ENCODE measurements at places on chromosomes 7 and 10.
A peak's percentile ranks its signal among the peaks of the same experiment; 100 is the strongest.

GRCh38 chr7:158588878-158589442 is 1.3 kb upstream of the PTPRN2 start:
- no peak for DNase-seq
- peak overlapping the region; percentile 44 for H3K4me3 ChIP-seq
- H3K36me3 ChIP-seq: no peaks in the 10 kb centered on the region
- peaks cover 33% of the 10 kb centered on the region for H3K27me3 ChIP-seq
- peaks cover 12% of the 10 kb centered on the region for H3K4me1 ChIP-seq
- no peak overlapping the region for H3K27ac ChIP-seq

GRCh38 chr10:112711366-112711765 is 238.7 kb upstream of the TCF7L2 start:
- no peak for DNase-seq
- no peak overlapping the region for H3K4me3 ChIP-seq
- no peaks in the 10 kb centered on the region for H3K4me1 ChIP-seq
- no peaks in the 10 kb centered on the region for H3K27me3 ChIP-seq
- H3K36me3 ChIP-seq: peaks cover 37% of the 10 kb centered on the region

DNA sequence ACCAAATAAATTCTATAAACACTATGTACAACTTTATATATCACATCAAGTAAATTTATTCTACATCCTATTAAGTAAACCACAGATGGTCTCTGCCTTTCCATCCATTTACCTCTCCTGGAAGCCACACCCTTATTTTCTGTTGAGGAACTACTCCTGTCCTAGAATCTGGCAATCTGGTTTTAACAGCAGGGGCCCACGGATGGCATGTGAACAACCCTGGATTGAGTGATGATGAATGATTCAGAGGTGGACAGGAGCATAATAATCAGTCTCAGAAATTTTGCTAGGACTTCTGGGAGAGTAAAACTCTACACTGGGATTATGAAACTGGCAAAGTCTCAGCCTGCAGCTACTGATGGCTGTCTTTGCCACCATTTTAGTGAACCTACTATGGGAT is 54.1 kb downstream of the CDK6 start:
- H3K4me3 ChIP-seq: no peak overlapping the region
- no peaks in the 10 kb centered on the region for H3K36me3 ChIP-seq
- H3K27me3 ChIP-seq: no peaks in the 10 kb centered on the region
- peaks cover 17% of the 10 kb centered on the region for H3K4me1 ChIP-seq

DNA sequence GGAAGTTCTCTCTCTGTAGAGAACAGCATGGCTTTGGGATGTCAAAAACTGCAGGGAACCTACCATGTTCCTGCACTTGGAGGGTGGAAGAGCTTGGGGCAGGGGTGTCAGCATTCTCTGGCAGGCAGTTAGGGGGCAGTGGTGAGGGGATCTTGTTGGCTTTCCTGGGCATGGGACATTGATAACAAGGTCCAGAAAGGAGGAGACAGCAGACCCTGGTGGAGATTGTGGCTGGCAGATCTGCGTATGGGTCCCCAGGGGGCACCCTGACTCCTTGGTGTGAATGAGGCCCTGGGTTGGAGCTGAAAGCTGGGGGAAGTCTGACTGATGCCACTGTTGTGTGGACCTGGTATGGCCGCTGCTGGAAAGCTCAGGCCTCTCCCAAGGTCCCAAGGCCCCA is 22.9 kb upstream of the CAMK2B start:
- H3K4me1 ChIP-seq: no peaks in the 10 kb centered on the region
- DNase-seq: no peak
- no peak overlapping the region for H3K27ac ChIP-seq
- H3K4me3 ChIP-seq: no peak overlapping the region

DNA sequence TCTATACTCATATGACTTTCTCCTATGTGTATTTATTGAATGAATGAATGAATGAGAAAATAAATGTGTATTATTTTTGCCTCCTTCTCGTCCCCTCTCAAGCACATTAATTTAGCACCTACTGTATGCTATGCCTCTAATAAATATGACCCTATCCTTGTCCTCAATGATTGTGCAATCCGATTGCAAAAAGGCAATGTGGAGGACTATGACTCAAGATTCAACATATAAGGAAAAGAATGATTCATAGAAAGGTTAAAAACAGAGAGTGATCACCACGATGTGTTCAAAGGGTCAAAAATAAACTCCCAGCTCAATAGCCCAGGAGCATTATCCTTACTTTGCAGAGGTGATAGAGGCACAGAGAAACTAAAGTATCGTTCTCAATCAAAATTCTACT is 322.8 kb upstream of the SORCS1 start:
- H3K4me1 ChIP-seq: no peaks in the 10 kb centered on the region
- H3K27me3 ChIP-seq: no peaks in the 10 kb centered on the region
- DNase-seq: no peak

- no peaks in the 10 kb centered on the region for H3K36me3 ChIP-seq
- H3K4me3 ChIP-seq: no peak overlapping the region
- peaks cover 20% of the 10 kb centered on the region for H3K27me3 ChIP-seq
- no peaks in the 10 kb centered on the region for H3K4me1 ChIP-seq
Observed at GRCh38 chr10:86306628-86307278, 59.8 kb downstream of the GRID1 start.

DNA sequence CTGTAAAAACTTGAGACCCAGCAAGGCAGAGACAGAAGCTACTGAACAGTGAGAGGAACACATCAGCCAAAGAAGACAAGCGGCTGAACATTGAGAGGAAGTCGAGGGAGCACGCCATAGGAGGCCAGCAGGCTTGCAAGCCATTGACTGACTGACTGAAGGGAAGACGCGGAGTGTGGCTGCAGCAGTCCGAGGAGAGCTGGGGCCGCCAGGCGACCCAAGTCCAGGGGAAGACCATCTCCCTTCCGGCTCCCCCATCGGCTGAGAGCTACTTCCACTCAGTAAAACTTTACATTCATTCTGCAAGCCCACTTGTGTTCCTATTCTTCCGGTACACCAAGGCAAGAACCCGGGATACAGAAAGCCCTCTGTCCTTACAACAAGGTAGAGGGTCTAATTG is 167.3 kb upstream of the MBL2 start:
- no peaks in the 10 kb centered on the region for H3K27me3 ChIP-seq
- H3K4me1 ChIP-seq: no peaks in the 10 kb centered on the region
- no peak overlapping the region for H3K27ac ChIP-seq
- H3K4me3 ChIP-seq: no peak overlapping the region
- no peak for DNase-seq

DNA sequence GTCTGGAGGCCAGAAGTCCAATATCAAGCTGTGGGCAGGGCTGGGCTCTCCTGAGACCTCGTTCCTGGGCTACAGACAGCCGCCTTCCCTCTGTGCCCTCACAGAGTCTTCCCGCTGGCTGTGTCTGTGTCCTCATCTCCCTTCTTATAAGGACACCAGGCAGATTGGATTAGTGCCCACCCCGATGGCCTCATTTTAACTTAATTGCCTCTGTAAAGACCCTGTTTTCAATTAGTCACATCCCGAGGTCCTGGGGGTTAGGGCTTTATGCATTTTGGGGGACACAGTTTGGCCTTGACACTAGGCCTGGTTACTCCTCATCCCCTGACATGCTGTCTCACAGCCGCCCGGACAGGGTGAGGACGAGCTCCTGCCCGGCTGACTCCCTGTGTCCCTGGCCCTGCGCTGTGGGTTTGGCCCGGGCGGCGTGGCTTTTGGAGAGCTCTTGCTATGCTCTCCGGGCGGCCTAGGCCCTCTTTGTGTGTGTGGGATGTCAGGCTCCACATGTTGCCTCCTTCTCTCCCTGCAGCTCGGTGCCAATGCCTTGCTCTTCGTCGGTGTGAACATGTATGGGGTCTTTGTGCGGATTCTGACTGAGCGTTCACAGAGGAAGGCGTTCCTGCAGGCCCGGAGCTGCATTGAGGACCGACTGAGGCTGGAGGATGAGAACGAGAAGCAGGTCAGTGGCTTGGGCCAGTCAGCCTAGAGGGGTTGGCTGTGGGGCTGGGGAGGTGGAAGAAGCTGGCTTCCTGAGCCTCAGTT is 18.2 kb downstream of the ADCY1 start:
- H3K4me3 ChIP-seq: no peak overlapping the region
- H3K4me1 ChIP-seq: no peaks in the 10 kb centered on the region
- H3K27ac ChIP-seq: no peak overlapping the region
- H3K36me3 ChIP-seq: no peaks in the 10 kb centered on the region

GRCh38 chr10:6167456-6167855 is 35.3 kb upstream of the PFKFB3 start:
- H3K4me1 ChIP-seq: peaks cover 54% of the 10 kb centered on the region
- no peak overlapping the region for H3K27ac ChIP-seq
- no peak for DNase-seq
- H3K27me3 ChIP-seq: no peaks in the 10 kb centered on the region

DNA sequence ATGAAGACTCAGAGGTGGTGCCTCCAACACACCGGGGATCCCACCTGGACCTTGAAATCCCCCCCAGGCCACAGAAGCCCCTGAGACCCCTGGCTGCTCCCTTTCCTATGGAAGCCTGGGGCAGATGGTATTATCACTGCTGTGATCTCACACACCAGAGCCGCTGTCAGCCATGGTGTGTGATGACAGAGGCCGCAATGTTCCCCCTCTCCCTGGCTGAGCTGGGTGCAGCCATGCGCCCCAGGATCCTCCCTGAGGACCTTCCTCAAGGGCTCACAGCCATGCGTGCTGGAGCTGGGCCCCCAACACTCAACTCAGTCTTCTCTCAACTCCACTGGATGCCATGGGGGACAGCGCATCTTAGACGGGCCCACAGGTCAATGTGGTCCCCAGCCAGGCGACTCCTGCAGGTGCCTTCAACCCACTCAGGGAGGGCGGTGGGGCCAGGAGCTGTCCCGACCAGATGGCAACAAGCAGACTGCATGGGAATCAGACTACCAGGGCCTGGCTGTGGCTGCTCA is 44.9 kb downstream of the VIPR2 start:
- no peaks in the 10 kb centered on the region for H3K4me1 ChIP-seq
- H3K27ac ChIP-seq: no peak overlapping the region
- H3K4me3 ChIP-seq: no peak overlapping the region
- no peak for DNase-seq
- H3K27me3 ChIP-seq: no peaks in the 10 kb centered on the region

GRCh38 chr7:97576043-97576442 is 155.8 kb upstream of the TAC1 start:
- H3K36me3 ChIP-seq: no peaks in the 10 kb centered on the region
- H3K27me3 ChIP-seq: no peaks in the 10 kb centered on the region
- no peaks in the 10 kb centered on the region for H3K4me1 ChIP-seq
- H3K27ac ChIP-seq: no peak overlapping the region
- DNase-seq: no peak

DNA sequence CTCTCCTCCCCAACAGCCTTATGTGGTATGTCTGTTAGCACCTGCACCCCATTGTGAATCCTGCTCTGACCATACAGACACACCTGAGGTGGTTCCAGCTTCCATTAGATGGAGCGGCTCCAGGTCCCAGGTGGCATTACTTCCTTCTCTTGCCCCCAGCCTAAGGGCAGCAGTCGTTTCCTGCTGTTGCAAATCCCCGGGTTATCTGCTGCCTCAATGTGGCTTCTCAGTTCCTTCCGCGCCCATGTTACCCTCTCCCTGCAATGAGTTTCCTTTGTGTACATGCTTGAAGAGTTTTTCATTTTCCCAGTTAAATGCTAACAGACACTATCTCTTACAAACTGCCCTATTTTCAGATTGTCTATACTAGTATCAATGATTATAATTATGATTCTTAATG is 62.8 kb upstream of the PRKCQ start:
- no peak for DNase-seq
- no peak overlapping the region for H3K4me3 ChIP-seq
- H3K4me1 ChIP-seq: no peaks in the 10 kb centered on the region
- H3K36me3 ChIP-seq: no peaks in the 10 kb centered on the region
- H3K27ac ChIP-seq: no peak overlapping the region
- H3K27me3 ChIP-seq: peaks cover 15% of the 10 kb centered on the region

GRCh38 chr7:124662937-124663336 is 102.7 kb downstream of the GPR37 start:
- no peaks in the 10 kb centered on the region for H3K36me3 ChIP-seq
- no peaks in the 10 kb centered on the region for H3K27me3 ChIP-seq
- no peak overlapping the region for H3K27ac ChIP-seq
- no peaks in the 10 kb centered on the region for H3K4me1 ChIP-seq
- no peak for DNase-seq

DNA sequence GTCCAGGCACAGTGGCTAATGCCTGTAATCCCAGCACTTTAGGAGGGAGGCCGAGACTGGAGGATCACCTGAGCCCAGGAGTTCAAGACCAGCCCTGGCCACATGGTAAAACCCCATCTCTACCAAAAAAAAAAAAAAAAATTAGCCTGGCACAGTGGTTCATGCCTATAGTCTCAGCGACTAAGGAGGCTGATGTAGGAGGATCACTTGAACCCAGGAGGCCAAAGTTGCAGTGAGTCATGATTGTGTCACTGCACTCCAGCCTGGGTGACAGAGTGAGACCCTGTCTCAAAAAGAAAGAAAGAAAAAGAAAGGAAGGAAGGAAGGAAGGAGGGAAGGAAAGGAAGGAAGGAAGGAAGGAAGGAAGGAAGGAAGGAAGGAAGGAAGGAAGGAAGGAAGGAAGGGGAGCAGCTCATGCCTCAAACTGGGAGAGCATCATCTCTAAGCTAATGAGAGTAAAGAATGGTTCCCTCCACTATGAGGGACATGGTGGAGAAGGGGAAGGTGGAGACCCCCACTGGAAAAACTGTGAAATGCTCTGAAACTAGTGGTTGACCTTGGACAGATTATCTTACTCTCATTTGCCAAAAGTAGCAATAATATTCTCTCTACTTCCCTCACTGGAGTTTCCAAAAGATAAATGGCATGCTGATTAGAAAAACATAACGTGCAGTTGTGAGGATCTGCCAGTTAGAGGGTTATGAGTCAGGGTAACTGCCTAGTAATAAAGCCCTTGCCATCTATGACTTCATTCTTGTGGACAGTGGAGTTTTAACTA is 16.8 kb downstream of the GIMAP5 start:
- H3K27ac ChIP-seq: no peak overlapping the region
- H3K27me3 ChIP-seq: peaks cover 11% of the 10 kb centered on the region
- no peak overlapping the region for H3K4me3 ChIP-seq
- H3K36me3 ChIP-seq: no peaks in the 10 kb centered on the region
- H3K4me1 ChIP-seq: peaks cover 4% of the 10 kb centered on the region

DNA sequence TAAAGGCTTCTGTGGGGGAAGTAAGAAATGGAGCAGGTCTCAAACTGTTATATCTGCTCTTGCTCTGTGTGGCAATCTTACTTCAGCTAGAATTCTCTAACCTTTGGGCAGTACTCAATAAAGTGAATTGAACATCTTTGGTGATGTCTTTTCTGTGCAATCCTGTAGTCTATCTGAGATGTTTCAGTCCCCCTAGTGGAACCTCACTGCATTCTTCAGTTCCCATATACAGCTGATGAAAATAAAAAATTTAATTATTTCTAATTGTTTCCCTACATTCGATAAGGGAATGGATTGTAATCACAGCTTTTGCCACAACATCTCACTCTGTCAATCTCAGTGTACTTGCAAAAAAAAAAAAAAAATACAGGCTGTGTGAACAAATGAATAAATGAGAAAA is 522.6 kb downstream of the DNAJB9 start:
- DNase-seq: no peak
- H3K27ac ChIP-seq: no peak overlapping the region
- H3K36me3 ChIP-seq: no peaks in the 10 kb centered on the region
- no peaks in the 10 kb centered on the region for H3K27me3 ChIP-seq
- no peak overlapping the region for H3K4me3 ChIP-seq
- no peaks in the 10 kb centered on the region for H3K4me1 ChIP-seq

GRCh38 chr10:110600487-110601101 is 33.1 kb downstream of the SMC3 start:
- peaks cover 76% of the 10 kb centered on the region for H3K36me3 ChIP-seq
- H3K27ac ChIP-seq: no peak overlapping the region
- no peak overlapping the region for H3K4me3 ChIP-seq
- H3K27me3 ChIP-seq: no peaks in the 10 kb centered on the region

GRCh38 chr7:44469461-44470134 is 20.9 kb downstream of the NUDCD3 start:
- no peaks in the 10 kb centered on the region for H3K27me3 ChIP-seq
- peaks cover 20% of the 10 kb centered on the region for H3K4me1 ChIP-seq
- no peak overlapping the region for H3K4me3 ChIP-seq
- peaks cover 83% of the 10 kb centered on the region for H3K36me3 ChIP-seq
